B cell (primary cell): ENCODE measurements at places on chromosomes 11 and 22.

GRCh38 chr22:31221084-31221483, 9.0 kb downstream of the LIMK2 start:
- DNase-seq = no peak

- no peak for DNase-seq
These were observed 821.1 kb upstream of the ARHGAP42 start for GRCh38 chr11:99865951-99866350.

GRCh38 chr11:2382129-2382517, 5.0 kb downstream of the CD81 start:
- DNase-seq = no peak

DNA sequence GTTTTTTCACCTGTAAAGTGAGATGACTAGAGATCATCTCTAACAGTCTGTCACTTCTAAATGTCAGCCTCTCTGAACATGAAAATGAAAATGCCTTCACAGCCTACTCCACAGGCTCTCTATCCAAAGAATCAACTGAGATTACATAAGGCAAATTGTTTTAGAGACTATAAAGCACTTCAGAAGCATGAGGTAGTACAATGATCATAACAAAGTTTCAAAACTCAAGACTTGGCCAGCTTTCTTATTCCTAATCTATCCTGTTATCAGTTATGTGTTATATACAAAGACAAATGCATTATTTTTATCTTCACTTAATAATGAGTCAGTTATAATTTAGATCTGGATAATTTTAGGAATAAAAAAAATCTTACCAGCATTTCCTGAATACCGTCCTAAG, 20.3 kb upstream of the CEP126 start:
- DNase-seq = no peak

DNA sequence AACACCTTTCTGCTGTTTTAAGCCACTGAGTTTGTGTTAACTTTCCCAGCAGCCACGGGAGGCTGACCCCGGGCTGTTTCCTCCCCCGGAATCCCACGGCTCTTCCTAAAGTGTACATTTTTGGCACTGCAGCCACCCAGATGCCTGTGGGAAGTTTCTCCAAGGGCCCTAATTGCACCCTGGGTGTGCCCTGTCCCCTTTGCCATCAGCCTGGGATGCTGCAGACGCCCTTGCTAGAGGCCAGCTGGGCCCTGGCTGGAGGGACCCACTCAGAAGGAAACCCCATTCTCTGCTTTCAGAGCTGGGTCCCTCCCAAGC, 883.3 kb downstream of the BRD1 start:
- DNase-seq = no peak

DNA sequence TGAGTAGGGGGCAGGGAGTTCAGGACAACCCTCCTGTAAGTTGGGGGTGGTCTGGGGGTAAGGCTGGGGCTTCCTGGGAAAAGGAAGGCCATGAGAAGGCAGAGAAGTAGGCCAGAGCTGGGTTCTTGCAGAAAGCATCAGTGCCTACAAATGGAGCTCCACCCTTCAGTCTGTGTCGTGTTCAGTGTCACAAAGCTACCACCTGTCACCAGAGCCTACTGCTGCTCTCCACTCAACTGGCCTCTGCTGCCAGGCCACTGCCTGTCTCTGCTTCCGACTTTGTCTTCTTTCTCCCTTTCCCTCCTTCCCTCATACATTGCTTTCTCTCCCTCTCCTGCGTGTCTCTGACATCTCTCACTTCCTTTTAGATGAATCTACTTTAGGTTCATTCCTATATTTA, 3.4 kb upstream of the WBP2NL start:
- DNase-seq = no peak

- DNase-seq = no peak
These were observed 24.5 kb downstream of the DLG2 start for GRCh38 chr11:85602526-85603213.

DNA sequence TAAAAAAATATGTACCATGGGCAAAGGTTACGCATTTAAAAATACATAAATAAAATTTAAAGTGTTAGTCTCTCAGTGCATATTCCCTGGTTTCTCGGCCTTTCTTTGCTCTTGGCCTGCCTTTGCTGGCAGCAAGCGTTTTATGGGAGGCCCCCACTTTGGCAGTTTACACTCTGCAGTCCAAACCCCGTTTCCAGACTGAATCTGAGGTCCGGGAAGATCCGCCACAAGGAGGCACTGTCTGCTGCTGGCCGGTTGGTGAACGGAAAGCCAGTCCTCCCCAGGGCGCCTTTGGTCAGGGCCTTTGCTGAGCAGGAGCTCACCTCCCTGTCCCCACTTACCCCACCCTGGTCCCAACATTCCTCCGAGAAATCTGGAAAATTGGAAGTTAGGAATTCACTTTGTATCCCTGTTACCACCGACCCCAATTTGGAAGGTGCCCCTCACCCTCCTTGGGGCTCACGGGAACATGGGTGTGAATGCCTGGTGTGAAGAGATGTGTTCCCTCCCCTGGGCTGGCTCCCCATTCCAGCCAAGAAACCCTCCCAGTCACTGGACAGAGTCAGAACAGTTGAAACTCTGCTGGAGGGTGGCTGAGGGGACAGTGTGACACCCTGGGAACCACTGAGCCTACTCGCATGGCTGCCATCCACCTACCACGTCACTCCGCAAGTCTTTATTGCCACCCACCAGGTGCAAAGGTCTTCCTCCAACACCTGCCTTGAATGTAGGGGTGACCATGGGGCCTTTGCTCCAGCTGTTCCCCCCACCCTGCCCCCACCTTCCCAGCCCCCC, 9.4 kb upstream of the SF1 start:
- DNase-seq = peak; percentile 73

GRCh38 chr22:37165066-37165465, 15.3 kb upstream of the IL2RB start:
- DNase-seq = no peak

DNA sequence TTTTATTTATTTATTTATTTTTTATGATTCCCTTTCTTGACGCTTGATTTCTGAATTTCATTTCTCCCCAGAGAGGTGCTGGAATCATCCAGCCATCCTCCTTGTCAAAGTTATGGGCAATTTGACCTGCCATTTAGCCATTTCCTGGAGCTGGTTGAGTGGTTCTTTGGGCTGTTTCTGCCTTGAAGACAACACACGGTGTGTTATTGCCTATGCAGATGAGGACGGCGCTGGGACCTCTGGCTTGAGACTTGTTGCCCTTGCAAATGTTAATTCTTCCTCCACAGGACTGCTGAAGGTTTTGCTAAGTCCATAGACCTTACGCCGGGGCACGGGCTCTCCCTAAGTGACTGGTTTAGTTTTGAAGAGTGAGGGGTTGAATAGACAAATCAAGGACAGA, 147.9 kb upstream of the PLET1 start:
- DNase-seq = no peak

- no peak for DNase-seq
These were observed 424.4 kb upstream of the CCDC179 start for GRCh38 chr11:23284631-23285030.

GRCh38 chr11:44957776-44958564, 7.3 kb upstream of the TP53I11 start:
- DNase-seq = no peak

GRCh38 chr11:10407055-10407454, 48.0 kb upstream of the AMPD3 start:
- no peak for DNase-seq

GRCh38 chr22:49206281-49206680, 621.4 kb downstream of the BRD1 start:
- no peak for DNase-seq

DNA sequence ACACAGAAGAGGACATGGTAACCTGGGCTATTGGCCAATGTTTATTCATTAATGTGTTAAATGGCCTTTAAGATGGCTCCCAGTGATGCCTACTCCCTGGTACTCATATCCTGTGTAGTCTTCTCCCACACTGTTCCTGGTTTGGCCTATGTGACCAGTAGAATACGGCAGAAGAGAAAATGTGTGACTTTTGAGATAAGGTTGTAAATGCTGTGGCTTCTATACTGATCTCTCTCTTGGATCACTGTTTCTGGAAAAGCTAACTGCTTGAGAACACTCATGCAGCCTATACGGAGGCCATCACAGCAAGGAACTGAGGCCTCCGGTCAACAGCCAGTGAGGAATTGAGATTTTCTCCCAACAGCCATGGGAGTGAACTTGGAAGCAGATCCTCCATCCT, 24.1 kb downstream of the MAML2 start:
- no peak for DNase-seq

- DNase-seq = no peak
These were observed 36.2 kb downstream of the THOC5 start for GRCh38 chr22:29517215-29517908.

DNA sequence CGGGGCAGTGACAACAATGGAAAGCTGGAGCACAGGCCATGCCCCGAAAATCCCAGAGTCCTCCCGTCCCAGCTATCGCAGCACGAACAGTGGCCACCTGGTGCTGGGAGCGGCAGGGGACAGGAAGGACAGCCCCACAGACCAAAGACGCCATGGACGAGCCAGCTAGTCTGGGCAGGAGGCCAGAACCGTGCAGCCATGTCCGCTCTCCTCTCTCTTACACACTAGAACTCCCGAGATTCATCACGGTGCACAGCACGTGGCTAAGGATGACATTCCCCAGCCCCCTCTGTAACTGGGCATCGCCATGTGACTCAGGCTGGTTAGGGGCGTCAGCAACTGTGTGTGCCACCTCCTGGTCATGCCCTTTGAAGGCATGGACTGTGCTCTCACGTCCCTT, 4.6 kb downstream of the CDPF1 start:
- no peak for DNase-seq

DNA sequence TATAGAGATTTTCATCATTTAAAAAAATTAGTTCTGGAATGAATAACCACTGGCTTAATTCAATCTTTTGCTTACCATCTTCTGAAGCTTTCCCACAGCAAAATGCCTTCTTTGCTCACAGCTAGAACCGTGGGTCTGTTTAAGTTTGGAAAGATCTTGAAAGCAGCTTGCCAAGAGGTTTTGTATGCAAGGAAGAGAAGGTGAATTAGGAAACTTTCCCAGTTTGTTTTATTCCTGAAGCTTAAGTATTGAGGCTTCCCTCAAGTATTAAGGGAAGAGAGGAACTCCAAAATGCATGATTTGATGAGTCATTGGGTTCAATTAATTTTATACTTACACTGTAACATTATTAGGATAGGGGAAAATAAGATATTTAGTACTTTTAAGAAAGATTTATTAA, 1.9 kb upstream of the ARHGEF12 start:
- no peak for DNase-seq

DNA sequence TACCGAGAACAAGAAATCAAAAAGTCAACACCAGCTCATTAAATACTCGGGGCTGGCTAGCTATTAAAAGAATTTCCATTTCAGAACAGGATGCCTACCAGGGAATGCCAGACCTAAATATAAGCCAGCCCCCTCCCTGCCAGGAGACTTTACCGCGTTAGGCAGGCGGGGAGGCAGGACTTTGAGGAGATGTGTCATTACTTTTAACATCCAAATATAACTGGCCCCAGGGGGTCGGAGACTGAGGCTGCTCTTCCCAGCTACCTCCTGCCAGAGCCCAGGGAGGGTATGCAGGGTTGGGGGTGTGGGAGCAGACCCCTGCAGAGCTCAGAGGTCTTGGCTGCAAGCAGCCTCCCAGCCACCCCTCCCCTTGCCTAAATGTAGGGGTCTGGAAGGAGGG, 183.5 kb downstream of the DSCAML1 start:
- DNase-seq = no peak

DNA sequence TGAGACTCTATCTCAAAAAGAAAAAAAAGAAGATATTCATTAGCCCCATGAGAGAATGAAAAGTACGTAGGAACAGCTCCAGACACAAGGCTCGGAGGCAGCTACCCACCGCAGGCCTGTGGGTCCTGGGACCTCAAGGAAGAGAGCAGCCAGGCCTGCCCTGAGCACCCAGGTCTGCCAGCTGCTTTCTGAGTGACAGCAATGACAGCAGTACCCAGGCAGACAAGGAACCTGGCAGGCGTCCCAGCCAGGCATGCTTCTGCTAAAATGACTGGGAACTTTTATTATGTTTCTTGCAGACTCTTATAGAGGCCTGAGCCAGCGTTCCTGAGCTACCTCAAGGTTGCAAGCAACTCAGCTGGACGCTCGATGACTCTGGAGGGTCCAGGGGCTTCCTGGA, 31.6 kb downstream of the CPT1A start:
- no peak for DNase-seq

- DNase-seq = no peak
These were observed 128.4 kb downstream of the OPCML start for GRCh38 chr11:133403900-133404299.

- DNase-seq = no peak
These were observed 1253.6 kb upstream of the TENM4 start for GRCh38 chr11:80694385-80694784.

DNA sequence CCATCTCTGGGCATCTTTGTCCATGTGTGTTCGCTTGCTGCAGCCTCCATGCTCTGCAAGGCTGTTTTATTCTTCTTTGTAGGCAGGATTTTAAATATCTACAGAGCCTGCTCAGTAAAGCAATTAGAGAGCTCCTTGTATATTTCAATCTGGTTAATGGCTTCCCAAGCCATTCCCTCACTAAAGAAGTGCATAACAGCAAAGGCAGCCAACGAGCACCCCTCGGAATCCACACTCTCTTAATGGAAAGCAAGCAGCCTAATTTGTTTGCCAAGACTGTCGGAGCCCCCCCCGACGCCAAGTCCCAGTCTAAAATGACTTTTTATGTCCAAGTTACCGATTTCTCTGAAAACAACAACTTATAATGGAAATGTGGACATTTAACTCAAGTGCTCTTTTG, 123.6 kb downstream of the ARL14EP start:
- no peak for DNase-seq

- no peak for DNase-seq
These were observed 3.0 kb downstream of the ATL3 start for GRCh38 chr11:63667995-63668795.

- no peak for DNase-seq
These were observed 6.4 kb downstream of the RAC2 start for GRCh38 chr22:37237371-37238268.

DNA sequence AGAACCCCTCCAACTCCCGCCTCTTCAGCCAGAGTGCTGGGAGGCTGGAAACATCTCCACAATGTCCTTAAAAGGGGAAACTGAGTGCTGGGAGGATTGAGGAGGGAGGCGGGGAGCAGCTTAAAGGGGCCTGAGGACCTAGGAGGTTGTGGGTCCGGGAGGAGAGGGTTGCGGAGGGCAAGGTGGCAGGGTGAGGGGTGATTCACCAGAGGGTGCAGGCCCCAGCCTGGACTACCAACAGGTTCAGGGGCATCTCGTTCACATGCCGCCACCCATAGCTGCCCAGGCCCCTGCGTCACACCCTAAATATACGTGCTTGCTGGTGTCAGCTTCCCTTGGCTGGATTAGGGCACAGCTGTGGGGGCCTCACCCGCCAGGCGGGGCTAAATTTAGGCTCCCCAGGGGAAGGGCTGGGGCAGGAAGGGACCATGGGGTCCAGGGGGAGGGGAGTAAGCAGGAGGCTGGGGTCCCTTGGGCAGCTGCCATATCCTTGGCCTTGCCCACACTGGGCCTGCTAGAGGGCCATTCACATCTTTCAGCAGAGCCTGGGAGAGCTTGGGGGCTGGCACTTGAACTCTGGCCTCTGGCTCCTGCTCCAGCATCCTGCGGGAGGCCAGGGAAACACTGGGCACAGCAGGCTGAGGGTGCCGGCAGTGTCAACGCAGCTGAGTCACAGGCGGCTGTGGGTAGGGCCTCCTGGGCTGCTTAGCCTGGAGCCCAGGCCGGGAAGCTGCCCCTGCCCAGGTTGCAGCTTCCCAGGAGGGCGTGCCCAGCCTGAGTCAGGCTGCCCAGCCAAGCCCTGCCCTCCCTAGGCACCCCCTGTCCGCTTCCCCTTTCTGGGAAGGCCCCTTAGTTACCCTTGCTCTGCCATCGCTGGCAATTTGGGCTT, 1.3 kb downstream of the EHBP1L1 start:
- DNase-seq = peak; percentile 85

GRCh38 chr11:85595285-85595884, 31.8 kb downstream of the DLG2 start:
- peak; percentile 54 for DNase-seq

GRCh38 chr11:93730108-93731107, 10.9 kb downstream of the TAF1D start:
- DNase-seq = no peak
